ENCODE measurements at places on chromosomes 2 and 18.

GRCh38 chr2:173828189-173829142, 136.7 kb downstream of the SP3 start:
- no peak for DNase-seq
- H3K4me1 ChIP-seq: no peaks in the 10 kb centered on the region
- H3K4me3 ChIP-seq: no peak overlapping the region
- H3K27me3 ChIP-seq: peaks cover 71% of the 10 kb centered on the region
- no peak overlapping the region for H3K27ac ChIP-seq

- no peaks in the 10 kb centered on the region for H3K27me3 ChIP-seq
- H3K27ac ChIP-seq: no peak overlapping the region
- H3K4me1 ChIP-seq: no peaks in the 10 kb centered on the region
- DNase-seq: no peak
Measured at GRCh38 chr2:57567245-57567644, 479.4 kb upstream of the VRK2 start.

- H3K27ac ChIP-seq: no peak overlapping the region
- no peak overlapping the region for H3K4me3 ChIP-seq
- no peaks in the 10 kb centered on the region for H3K4me1 ChIP-seq
Measured at GRCh38 chr2:156901373-156902031, 356.0 kb upstream of the GALNT5 start.

DNA sequence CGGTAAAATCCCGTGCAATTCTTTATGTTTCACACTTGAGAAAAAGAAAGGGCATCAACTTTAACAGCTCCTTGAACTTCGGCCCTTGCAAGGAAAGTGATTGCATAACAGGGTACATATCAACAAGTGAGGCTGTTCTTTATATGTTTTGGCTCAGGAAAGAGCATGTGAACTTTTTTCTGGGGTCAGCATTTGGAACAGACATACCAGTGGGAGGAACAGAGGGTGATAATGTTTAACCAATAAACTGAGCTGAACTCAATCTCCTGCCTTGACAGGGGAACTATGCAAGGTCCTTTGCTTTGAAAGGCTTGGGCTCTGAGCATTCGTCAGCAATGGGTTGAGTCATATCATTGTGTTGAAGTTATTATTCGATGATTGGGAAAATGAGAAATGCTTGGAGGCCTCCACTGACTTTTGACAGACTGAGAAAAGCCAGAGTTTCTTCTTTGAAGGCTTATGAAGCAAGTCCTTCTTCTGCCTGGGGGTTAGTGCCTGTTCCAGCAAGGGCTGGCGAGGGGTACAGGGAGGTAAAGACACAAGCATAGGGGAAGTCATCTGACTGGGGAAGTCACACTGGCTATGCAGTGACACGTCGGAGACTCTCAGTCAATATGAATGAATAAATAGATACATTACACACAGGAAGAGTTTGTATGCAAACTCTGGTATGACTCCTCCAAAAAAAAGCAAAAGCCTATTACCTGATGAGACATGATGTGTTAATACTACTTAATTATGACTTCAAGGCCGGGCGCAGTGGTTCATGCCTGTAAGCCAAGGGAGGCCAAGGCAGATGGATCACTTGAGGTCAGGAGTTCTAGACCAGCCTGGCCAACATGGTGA, 57.2 kb downstream of the CYB5A start:
- no peak for DNase-seq
- peaks cover 30% of the 10 kb centered on the region for H3K27me3 ChIP-seq
- H3K4me3 ChIP-seq: no peak overlapping the region

DNA sequence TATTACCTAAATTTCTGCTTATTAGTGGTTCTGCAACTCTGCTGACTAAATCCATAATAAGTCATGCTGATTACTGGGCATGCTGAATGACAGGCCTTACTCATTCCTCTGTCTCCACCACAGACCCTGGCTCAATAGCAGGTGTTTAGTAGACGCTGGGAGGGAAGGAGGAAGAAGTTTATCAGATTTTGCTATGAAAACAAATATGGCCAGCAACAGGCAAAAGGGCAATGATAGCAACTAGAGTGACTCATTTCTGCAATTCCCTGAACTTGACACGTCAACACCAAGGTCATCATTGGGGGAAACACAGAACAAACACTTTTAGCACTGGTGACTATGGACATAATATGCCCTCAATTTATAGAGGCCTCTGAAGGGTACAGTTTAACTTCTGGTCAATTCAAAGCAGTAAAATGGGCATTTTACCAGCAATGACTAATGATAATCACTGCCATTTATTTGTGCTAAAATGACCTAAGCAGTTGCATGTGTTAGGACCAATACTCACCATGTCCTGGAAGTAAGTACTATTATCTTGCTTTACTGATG, 35.2 kb downstream of the TMEM163 start:
- no peak overlapping the region for H3K4me3 ChIP-seq
- H3K27ac ChIP-seq: no peak overlapping the region
- no peaks in the 10 kb centered on the region for H3K27me3 ChIP-seq
- DNase-seq: no peak
- peaks cover 41% of the 10 kb centered on the region for H3K4me1 ChIP-seq

GRCh38 chr18:12336171-12336613, 28.2 kb downstream of the TUBB6 start:
- no peak overlapping the region for H3K4me3 ChIP-seq
- no peak for DNase-seq
- peaks cover 27% of the 10 kb centered on the region for H3K36me3 ChIP-seq
- H3K27me3 ChIP-seq: no peaks in the 10 kb centered on the region
- peaks cover 8% of the 10 kb centered on the region for H3K4me1 ChIP-seq

GRCh38 chr2:55430211-55430975, 10.7 kb upstream of the CCDC88A start:
- peaks cover 2% of the 10 kb centered on the region for H3K36me3 ChIP-seq
- no peak overlapping the region for H3K4me3 ChIP-seq
- H3K4me1 ChIP-seq: no peaks in the 10 kb centered on the region
- H3K27me3 ChIP-seq: peaks cover 19% of the 10 kb centered on the region

DNA sequence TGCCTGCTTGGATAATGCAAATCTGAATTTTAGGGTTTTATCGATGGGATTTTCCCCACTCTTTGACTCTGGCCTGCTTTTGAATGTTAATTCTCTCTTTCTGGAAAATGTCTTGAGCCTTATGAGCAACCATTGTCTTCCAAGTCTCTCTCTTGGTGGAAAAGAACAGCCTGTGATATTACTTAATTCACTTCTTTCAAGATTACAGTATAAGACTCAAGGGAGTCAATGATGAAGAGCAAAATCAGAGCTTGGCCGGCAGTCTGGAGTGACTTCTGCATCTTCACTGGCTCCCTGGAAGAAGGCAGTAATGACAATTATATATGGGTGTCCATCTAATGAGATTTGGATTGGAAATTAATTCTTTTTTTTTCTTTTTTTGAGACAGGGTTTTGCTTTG, 122.9 kb upstream of the ZEB2 start:
- no peaks in the 10 kb centered on the region for H3K36me3 ChIP-seq
- H3K4me3 ChIP-seq: no peak overlapping the region
- H3K27me3 ChIP-seq: no peaks in the 10 kb centered on the region
- H3K4me1 ChIP-seq: no peaks in the 10 kb centered on the region
- no peak overlapping the region for H3K27ac ChIP-seq

DNA sequence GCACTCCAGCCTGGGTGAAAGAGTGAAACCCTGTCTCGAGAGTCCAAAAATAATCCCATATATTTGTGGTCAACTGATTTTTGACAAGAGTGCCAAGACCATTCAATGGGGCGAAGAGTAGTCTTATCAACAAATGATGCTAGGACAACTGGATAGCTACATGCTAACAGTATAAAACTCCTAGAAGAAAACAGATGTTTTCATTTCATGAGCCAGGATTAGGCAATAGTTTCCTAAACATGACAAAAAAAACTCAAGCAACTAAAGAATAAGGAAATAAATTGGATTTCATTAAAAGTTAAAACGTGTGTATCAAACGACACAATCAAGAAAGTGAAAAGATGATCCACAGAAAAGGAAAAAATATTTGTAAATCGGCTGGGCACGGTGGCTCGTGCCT, 6.3 kb downstream of the LIMS2 start:
- no peak for DNase-seq
- peaks cover 91% of the 10 kb centered on the region for H3K27me3 ChIP-seq
- H3K36me3 ChIP-seq: no peaks in the 10 kb centered on the region
- H3K27ac ChIP-seq: no peak overlapping the region

GRCh38 chr2:173045181-173045580, 30.5 kb upstream of the MAP3K20 start:
- H3K36me3 ChIP-seq: no peaks in the 10 kb centered on the region
- no peak overlapping the region for H3K27ac ChIP-seq
- no peaks in the 10 kb centered on the region for H3K4me1 ChIP-seq
- H3K27me3 ChIP-seq: peaks cover 7% of the 10 kb centered on the region
- H3K4me3 ChIP-seq: no peak overlapping the region

GRCh38 chr18:32470460-32470713, 295 bp downstream of the GAREM1 start:
- H3K27ac ChIP-seq: no peak overlapping the region
- peaks cover 4% of the 10 kb centered on the region for H3K36me3 ChIP-seq
- H3K4me1 ChIP-seq: peaks cover 28% of the 10 kb centered on the region
- H3K4me3 ChIP-seq: peak overlapping the region; percentile 81

- no peak overlapping the region for H3K4me3 ChIP-seq
- peaks cover 41% of the 10 kb centered on the region for H3K27me3 ChIP-seq
- H3K4me1 ChIP-seq: no peaks in the 10 kb centered on the region
Measured at GRCh38 chr18:58205443-58206160, 161.6 kb downstream of the NEDD4L start.

- H3K4me1 ChIP-seq: peaks cover 77% of the 10 kb centered on the region
- DNase-seq: peak; percentile 61
- H3K27me3 ChIP-seq: no peaks in the 10 kb centered on the region
- peak overlapping the region; percentile 76 for H3K27ac ChIP-seq
Measured at GRCh38 chr2:7725171-7725849, 808.1 kb downstream of the RNF144A start.

- H3K4me1 ChIP-seq: peaks cover 21% of the 10 kb centered on the region
- H3K4me3 ChIP-seq: no peak overlapping the region
- no peaks in the 10 kb centered on the region for H3K36me3 ChIP-seq
Measured at GRCh38 chr18:11585596-11585995, 23.8 kb upstream of the SLC35G4 start.

- peaks cover 1% of the 10 kb centered on the region for H3K36me3 ChIP-seq
- H3K4me1 ChIP-seq: peaks cover 22% of the 10 kb centered on the region
- no peak overlapping the region for H3K4me3 ChIP-seq
- DNase-seq: no peak
- H3K27me3 ChIP-seq: peaks cover 63% of the 10 kb centered on the region
Measured at GRCh38 chr2:235658351-235659174, 164.7 kb downstream of the AGAP1 start.

- peaks cover 35% of the 10 kb centered on the region for H3K4me1 ChIP-seq
- no peaks in the 10 kb centered on the region for H3K27me3 ChIP-seq
- DNase-seq: no peak
- peaks cover 36% of the 10 kb centered on the region for H3K36me3 ChIP-seq
Measured at GRCh38 chr2:241759067-241759807, 17.4 kb upstream of the GAL3ST2 start.

- no peak overlapping the region for H3K27ac ChIP-seq
- no peak overlapping the region for H3K4me3 ChIP-seq
- peaks cover 31% of the 10 kb centered on the region for H3K27me3 ChIP-seq
- DNase-seq: peak; percentile 8
Measured at GRCh38 chr18:62998443-62998842, 283.1 kb downstream of the PHLPP1 start.

- DNase-seq: no peak
- no peak overlapping the region for H3K27ac ChIP-seq
- H3K4me3 ChIP-seq: no peak overlapping the region
- no peaks in the 10 kb centered on the region for H3K4me1 ChIP-seq
Measured at GRCh38 chr18:1604751-1605150, 700.1 kb downstream of the ADCYAP1 start.

DNA sequence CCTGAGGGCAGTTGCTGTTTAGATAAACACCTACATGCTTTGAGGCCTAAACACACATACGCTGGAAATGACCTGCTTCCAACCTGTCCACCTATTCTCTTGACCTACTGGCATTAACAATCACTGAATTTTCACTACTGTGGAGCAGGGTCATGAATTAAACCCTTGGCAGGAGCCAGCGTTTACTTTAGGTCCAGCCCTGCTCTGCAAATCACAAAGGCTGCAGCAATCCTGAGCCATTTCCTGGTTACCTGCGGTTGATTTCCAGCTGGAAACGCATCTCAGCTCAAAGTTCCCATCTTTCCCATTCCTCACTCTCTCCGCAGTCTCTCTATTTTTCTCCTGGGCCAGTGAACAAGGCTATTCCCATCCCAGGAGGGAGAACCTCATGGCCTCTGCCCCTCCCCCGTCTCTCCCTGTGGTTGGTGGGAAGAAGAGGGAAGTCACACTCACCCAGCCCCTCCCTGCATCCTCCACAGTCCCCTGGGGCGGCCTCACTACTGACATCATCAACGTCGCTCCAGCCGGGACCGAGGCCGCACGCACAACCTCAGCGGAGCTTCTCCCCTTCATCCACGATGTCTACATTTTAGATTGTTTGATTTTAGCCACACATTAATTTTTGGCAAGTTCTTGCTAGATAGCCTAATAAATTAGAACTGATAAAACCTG, 84.5 kb upstream of the SNTG2 start:
- no peaks in the 10 kb centered on the region for H3K4me1 ChIP-seq
- DNase-seq: no peak
- no peaks in the 10 kb centered on the region for H3K36me3 ChIP-seq
- H3K27me3 ChIP-seq: peaks cover 42% of the 10 kb centered on the region
- H3K27ac ChIP-seq: no peak overlapping the region

DNA sequence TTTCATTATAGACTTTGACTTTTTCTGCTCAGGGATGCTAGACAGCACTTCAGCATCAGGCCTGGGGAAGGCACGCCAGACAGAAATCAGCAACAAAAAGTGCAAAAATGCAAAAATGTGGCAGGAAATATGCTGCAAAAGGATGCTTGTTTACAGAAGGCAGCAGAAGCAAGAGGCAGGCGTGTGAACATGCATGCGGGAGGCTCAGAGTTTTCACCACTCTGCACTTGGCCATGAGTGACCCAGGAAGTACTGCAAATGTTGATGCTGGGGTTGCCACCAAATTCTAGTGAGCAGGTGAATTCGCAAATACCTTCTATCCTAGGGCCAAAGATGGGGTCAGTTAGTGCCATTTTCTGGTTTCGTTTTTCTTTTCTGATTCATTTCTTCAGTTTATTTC, 55.5 kb upstream of the ALKAL2 start:
- H3K36me3 ChIP-seq: peaks cover 2% of the 10 kb centered on the region
- H3K27me3 ChIP-seq: peaks cover 20% of the 10 kb centered on the region
- H3K4me3 ChIP-seq: no peak overlapping the region

GRCh38 chr2:12515871-12516270, 200.9 kb upstream of the TRIB2 start:
- H3K4me3 ChIP-seq: no peak overlapping the region
- DNase-seq: no peak
- peak overlapping the region; percentile 37 for H3K27ac ChIP-seq
- no peaks in the 10 kb centered on the region for H3K27me3 ChIP-seq
- peaks cover 5% of the 10 kb centered on the region for H3K36me3 ChIP-seq

- no peak overlapping the region for H3K4me3 ChIP-seq
- H3K27ac ChIP-seq: no peak overlapping the region
- no peaks in the 10 kb centered on the region for H3K36me3 ChIP-seq
- H3K27me3 ChIP-seq: no peaks in the 10 kb centered on the region
- DNase-seq: no peak
- H3K4me1 ChIP-seq: no peaks in the 10 kb centered on the region
Measured at GRCh38 chr2:68556381-68556780, 87.0 kb upstream of the PROKR1 start.

- H3K27ac ChIP-seq: no peak overlapping the region
- H3K36me3 ChIP-seq: peaks cover 2% of the 10 kb centered on the region
- H3K27me3 ChIP-seq: peaks cover 55% of the 10 kb centered on the region
- H3K4me3 ChIP-seq: no peak overlapping the region
- H3K4me1 ChIP-seq: no peaks in the 10 kb centered on the region
Measured at GRCh38 chr2:191441496-191442214, 196.5 kb downstream of the MYO1B start.
